ENCODE measurements at places on chromosomes 11 and 22. TPM values are rescaled to one million over a fixed set of nuclear protein-coding genes. Genes with fewer than 3 reads are reported as not detected.

- DNase-seq = no peak
These were observed 22.2 kb upstream of the UBASH3B start for GRCh38 chr11:122633219-122633829.

Gene CBX7
- 40.7 TPM for polyA plus RNA-seq

Gene TCF20
- 15.1 TPM for polyA plus RNA-seq

- DNase-seq = no peak
These were observed 205.9 kb downstream of the CTTN start for GRCh38 chr11:70604221-70604620.

Gene RAB3IL1
- polyA plus RNA-seq = 42.8 TPM

Gene KCNK4
- polyA plus RNA-seq = not detected

- no peak for DNase-seq
These were observed 24.0 kb upstream of the SMIM38 start for GRCh38 chr11:69131644-69132300.
